GF-D8 (cell line): ENCODE measurements at places on chromosomes 5 and 9.

GRCh38 chr5:12017007-12017406 lies 112.8 kb upstream of the CTNND2 start:
- DNase-seq, result no peak

GRCh38 chr9:33798545-33798944 lies 3.2 kb downstream of the PRSS3 start:
- DNase-seq, result no peak

- DNase-seq, result no peak
These were observed 254.8 kb downstream of the NSG2 start for GRCh38 chr5:174300118-174300940.

- no peak for DNase-seq
These were observed 206.4 kb downstream of the AOPEP start for GRCh38 chr9:94932652-94933510.

DNA sequence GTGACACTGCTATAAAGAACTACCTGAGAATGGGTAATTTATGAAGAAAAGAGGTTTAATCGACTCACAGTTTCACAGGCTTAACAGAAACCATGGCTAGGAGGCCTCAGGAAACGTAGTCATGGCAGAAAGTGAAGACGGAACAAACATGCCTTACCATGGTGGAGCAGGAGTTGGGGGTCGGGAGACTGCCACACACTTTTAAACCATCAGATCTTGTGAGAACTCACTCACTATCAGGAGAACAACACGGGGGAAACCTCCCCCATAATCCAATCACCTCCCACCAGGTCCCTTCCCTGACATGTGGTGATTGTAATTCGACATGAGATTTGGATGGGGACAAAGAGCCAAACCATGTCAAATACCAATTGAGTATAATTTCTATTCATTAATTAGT lies 2392.6 kb upstream of the C9orf72 start:
- DNase-seq, result no peak

DNA sequence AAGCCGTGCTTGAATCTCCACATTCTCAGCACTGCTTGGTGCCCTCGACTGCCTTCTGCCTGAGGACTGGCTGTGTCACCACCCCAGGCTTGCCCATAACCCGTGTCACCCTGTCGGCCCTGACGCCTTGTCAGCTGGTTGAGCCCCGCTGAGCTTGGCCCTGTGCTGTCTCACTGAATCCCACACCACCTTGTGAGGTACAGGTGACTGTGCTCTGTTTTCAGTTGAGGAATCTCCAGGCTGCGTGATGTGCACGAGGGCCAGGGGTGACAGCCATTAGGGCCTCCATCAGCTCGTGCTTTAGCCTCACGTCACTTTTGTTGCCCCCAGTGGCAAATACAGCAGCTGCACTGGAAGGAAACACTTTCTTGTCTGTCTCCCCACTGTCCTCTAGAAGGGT lies 90.7 kb downstream of the CACNA1B start:
- no peak for DNase-seq

DNA sequence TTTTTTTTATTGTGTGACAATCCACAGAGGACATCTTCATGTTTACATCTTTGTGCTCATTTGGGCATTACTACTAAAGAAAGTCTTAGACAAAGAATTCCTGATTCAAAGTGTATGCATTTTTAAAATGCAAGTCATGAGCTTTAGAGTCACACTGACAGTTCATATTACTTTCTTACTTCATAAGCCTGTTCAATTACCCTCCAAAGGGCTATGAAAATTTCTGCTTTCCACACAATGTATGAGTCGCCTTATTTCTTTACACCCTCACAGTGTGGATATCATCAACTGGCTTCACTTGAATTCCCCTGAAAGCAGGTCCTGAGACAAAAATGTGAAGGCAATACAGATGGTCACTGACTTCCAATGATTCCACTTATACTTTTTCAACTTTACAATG lies 280.4 kb upstream of the PTGER4 start:
- DNase-seq, result no peak

- DNase-seq, result no peak
These were observed 572 bp downstream of the CDK5RAP2 start for GRCh38 chr9:120579139-120580050.

DNA sequence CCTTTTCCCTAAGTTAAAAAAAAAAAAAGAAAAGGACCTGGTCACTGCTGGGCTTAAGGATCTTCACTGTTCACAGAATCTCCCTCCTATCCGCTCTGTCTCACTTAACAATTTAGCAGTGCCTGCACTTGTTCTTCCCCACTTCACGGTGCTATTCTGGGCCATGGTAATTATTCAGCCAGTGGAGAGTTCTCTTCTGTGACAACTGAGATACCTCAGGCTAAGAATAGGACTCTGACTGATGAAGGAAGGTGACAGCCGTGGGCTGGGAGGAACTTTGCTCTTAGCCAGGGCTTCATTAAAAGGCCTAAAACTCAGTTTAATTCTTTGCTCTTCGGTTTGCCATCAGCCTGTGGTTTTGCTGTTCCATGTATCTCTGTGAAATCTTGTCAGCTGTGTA lies 51.9 kb upstream of the ENTREP1 start:
- DNase-seq, result no peak

DNA sequence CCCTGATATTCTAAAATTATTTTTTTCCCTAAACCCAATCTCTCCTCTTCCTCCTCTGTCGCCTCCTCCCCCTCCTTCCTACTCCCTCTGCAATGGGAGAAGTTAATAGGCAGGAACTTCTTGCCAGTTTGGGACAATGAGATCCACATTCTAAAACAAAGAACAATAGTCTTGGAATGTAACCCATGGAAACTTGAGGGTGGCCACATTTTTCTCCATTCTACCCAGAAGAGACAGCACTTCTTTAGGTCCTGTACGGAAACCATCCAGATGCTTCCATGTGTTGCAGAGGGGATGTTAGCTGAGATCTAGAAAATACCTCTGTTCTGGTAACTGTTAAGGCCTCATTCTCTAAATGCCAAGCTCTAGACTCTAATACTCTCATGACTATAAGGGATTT lies 10.0 kb downstream of the SPARC start:
- DNase-seq, result no peak

DNA sequence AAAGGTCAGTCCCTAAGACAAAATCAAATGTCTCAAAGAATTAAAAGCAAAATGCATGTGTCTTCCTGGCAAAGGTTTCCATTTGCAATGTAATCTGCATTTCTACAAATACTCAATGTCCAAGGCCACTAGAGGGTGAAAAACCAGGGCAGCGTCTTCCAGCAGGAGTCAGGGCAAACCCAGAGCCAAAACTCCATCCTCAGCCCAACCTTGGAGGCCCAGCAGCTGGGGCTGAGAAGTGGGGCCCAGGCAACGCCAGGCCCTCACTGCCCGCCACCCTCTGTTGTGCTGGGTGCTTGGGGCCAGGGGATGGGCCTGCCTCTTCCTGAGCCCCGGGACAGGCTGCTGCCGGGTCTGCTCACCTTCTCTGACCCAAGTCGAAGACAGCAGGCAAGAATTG lies 200.1 kb downstream of the PAX5 start:
- DNase-seq, result no peak

GRCh38 chr5:73858776-73859175 lies 232.8 kb downstream of the ARHGEF28 start:
- no peak for DNase-seq

DNA sequence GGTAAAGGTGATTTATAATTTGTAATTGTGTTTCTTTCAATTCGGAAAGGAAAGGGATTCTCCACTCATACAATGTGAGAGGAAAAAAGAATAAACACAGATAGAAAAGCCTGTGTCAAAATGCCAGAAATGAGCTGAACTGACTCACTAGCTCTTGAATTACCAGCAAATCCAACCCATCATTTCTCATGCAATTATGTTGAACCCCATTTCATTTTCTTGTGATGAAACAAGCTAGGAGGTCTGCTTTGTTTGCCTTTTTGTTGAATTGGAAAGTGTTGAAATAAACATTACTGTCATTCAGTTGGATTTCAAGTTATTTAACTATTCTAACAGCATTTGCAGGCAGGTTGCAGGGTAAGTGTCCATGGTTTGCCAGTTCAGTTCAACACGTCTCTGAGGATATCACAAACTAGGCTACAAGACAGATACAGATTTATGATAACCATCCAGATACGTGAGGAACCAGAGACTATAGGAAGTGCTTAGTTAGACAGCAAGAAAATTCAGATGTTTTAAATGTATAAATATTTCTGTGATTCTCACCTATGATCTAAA lies 547.2 kb downstream of the MAT2B start:
- no peak for DNase-seq

DNA sequence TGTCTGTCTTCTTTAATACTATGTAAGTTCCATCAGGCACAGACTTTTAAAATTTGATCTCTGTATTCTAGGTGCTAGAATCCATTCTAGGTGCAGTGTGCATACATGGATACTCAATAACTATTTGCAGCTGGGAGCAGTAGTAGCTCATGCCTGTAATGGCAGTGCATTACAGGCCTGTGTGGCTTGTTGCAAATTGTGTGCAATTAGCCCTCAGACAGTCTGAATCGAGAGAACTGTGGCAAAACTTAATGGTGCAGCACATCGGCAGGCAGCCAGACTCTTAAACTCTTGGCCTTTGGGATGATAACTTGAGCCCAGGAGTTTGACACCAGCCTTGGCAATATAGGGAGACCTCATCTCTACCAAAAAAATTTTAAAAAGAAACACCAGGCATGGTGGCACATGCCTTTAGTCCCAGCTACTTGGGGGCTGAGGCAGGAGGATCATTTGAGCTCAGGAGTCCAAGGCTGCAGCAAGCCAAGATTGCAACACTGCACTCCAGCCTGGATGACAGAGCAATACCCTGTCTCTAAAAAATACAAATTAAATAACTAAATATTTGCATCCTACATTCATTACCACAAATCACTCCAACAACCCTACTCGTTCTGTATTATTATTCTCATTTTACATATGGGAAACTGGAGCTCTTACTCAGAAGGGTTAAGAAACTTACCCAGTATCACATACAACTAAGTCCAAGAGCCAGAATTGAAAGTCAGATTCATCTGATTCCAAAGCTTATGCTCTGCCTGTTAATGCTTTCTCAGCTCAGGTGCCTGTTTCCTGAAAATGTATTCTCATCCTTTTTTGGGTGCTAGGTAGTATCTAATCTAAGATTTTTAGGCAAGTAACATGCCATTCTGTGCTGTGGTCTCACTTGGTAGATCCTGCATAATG lies 30.1 kb downstream of the PRKACG start:
- DNase-seq, result no peak

GRCh38 chr5:149345892-149346222 lies 558 bp downstream of the GRPEL2 start:
- DNase-seq, result peak; percentile 33

DNA sequence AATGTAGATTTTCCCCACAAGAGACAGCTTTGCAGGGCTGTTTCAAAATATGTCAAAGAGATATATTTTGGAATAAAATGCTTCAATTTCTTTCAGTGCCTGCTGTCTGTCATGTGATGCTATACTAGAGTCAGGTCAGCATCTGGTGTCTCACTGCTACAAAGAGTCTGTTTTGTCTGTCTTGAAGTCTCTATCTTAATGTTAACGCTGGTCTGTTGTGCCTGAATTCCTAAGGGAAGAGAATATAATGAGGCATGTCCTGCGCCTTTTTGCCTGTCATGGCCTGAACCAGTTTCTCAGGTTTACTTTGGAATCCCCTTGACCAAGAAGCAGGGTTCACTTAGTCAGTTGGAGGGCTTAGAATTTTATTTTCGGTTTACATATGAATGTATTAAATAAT lies 176.4 kb downstream of the PDZD2 start:
- DNase-seq, result no peak

DNA sequence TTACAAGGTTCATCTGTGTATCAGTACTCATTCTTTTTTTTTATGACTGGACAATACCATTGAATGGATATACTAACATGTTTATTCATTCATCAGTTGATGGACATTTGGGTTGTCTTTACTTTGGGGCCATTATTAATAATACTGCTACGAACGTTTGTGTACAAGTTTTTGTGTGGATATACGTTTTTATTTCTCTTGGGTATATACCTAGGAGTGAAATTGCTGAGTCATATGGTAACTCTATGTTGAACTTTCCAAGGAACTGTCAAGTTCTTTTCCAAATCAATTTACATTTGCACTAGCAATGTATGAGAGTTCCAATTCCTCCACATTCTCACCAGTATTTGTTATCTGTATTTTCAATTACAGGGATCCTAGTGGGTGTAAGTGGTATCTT lies 12.0 kb upstream of the LECT2 start:
- no peak for DNase-seq

GRCh38 chr9:136942881-136943230 lies 1.7 kb downstream of the FBXW5 start:
- no peak for DNase-seq

DNA sequence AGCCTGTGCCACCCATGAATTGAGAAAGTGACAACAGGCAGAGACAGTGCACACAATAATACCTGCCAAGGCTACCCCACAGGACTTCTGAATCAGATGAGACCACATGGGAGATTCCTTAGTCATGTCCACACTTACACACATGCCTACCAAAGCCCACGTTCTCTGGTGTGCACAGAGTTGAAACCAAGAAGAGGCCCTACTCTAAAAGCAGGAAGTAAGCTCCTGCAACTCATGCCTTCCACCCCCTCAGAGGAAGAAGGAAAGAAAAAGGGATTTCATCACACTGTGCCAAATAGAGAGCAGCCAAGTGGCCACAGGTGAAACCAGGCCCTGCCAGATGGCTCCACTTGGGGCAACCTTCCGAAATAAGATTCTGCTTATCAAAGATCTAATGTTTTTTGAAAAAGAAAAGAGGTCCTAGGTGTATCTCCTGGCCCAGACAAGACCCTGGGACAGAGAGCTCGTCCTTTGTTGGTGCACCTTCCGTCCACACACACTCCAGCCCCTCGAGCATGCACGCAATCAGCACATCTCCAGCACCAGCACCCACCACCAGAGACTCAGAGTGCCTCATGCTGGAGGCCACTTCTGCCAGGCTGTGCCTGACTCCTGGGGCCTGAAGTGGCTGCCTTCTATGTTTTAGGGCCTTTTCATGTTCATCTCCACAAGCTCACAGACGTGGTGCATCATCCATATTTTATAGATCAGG lies 114.6 kb upstream of the SPOCK1 start:
- DNase-seq, result peak; percentile 32

GRCh38 chr5:133845271-133845670 lies 123.2 kb downstream of the C5orf15 start:
- DNase-seq, result no peak

DNA sequence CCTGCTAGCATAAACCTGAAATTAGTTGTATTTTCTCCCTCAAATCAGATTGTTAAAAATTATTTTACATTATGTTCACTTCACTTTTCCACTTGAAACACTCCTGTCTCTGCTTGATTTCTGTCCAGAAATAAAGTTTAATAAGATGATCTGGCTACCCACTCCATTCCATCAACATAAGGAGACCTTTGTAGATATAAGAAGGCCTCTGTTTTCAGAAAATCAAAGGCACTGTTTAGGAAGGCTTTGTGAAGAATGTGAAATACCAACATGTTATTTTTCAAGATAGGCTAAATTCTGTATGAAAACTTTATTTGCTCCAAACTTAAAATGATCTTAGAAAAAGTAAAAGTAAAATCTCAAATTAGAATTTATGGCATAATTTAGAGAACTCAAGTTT lies 15.1 kb downstream of the RHOBTB3 start:
- no peak for DNase-seq

- no peak for DNase-seq
These were observed 293.0 kb downstream of the SEC61B start for GRCh38 chr9:99515093-99515492.
